ENCODE measurements at places on chromosomes 2 and 18.

DNA sequence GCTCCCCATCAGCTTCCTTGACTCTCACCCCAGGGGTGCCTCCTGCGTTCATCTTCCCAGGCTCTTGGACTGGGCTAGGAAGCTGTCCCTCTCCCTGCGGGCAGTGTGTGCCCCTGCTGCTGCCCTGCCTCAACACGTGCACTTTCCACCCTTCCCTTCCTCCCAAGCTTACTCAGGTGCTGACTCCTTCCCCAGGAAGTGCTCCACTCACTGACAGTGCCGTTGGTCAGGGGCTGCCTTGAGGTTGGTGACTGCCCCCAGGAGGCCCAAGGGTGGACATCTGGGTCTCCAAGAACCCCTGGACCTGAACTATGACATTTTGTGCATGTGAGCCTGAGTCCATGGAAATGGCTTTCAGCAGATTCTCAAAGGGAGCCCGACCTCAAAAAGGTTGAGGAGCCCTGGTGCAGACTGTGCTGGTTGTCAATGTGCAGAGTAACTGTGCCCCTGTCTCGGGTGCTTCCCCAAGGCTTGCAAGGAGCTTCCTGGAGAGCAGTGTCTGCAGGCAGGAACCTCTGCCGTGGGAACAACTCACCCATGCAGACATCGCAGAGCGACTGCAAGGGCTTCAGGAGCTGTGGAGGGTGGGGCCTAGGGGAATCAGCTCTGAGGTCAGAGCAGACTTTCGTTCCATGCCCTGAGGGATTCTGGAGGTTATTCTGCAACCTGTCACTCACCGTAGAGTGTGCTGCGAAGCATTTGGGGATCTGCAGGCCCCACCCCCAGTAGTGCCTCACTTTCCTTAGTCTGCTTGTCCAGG lies 116.5 kb upstream of the MCFD2 start:
- no peak for DNase-seq

- DNase-seq, result no peak
Observed at GRCh38 chr2:174597345-174598047, at the start of gene WIPF1. WIPF1 (minus strand) TSS chr2:174597804; CDS start chr2:174585573, 12,231 bp downstream.

- DNase-seq, result no peak
Observed at GRCh38 chr2:154244932-154245331, 373.2 kb downstream of the GALNT13 start.

GRCh38 chr18:2316751-2317696 lies 254.3 kb downstream of the METTL4 start:
- no peak for DNase-seq

- DNase-seq, result no peak
Observed at GRCh38 chr2:221203856-221204255, 368.2 kb downstream of the EPHA4 start.

DNA sequence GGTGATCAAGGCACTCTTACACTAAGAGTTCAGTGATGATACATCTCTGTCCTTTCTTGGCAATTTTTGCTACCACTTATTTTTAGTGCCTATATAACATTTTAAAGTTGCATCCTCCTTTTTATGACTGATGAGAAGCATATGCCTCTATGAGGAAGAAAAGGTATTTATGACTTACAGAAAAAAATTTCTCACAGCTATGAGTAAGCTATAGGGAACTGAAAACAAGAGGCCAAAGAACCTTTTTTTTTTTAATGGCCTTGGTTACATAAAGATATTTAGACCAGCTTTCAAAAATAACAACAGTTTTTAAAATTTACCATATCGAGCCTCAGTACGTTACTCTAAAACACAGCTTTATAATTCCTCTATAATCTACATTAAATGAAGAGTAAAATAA lies 21.3 kb downstream of the MBD5 start:
- no peak for DNase-seq

DNA sequence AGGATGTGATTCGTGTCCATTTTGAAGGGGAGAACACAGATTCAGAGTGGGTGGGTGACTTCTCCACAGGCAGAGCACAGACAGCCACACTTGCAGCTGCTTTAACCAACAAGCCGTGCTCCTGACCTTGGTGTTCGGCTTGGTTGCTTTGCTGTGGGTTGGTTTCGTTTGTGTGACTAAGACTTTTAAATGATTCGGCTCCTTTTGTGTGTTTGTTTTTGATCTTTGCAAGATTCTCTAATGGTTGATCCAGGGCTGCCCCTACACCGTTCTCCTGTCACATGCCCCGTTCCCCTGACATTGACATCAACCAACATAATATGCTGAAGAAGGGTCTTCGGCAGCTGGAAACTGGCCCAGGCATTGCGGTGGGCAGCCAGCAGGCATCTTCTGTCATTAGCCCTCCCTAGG lies 95.9 kb upstream of the MBOAT2 start:
- no peak for DNase-seq

- DNase-seq, result no peak
Observed at GRCh38 chr2:23566241-23567142, 181.5 kb downstream of the KLHL29 start.

DNA sequence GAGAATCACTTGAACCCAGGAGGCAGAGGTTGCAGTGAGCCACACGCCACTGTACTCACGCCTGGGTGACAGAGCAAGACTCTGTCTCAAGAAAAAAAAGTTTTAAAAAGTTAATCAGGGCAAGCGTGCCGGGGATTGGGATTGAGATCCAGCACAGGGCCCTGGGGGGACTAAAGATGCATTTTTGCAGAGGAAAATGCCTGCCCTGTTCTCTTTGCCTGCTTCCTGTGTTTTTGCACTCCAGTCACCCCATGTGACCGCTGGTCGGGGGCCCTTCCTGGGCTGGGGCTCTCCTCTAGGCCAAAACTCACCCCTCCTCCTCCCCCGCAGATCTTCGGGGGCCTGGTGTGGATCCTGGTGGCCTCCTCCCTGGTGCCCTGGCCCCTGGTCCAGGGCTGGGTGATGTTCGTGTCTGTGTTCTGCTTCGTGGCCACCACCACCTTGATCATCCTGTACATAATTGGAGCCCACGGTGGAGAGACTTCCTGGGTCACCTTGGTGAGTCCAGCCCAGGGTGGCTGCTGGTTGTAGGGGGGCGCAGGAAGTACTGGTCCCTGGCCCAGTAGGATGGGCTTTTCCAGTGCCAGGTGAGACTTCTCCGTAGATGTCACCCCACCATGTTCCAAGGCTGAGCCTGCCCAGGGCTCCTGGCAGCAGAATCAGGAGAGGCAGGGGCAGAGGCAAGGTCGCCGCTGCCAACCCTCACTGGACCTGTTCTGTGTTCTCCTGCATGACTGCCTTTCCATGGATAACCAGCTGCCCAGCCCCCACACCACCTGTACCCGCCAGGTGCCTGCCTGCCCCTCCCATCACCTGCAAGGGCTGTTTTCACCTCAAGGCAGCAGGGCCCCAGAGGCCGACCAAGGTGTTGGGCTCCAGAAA lies 22.4 kb downstream of the MAL start:
- DNase-seq, result no peak

DNA sequence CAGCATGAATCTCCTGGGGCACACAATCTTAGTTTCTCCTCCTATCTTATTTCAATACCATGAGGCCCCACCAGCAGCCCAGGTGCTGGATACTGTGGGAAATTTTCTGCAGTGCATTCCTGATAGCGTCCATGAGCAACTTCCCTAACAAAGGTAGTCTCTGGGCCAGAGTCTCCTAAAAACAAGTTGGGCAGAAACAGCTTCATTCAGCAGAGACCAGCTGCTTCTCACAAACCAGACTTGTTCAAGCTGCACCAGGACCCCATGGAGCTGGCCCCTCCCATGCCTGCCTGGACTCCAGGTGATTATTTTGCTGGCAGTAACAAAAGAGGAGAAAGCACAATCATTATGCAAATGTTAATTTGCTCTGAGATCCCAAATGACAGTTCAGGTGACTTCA lies 31.4 kb downstream of the MYO5B start:
- no peak for DNase-seq

DNA sequence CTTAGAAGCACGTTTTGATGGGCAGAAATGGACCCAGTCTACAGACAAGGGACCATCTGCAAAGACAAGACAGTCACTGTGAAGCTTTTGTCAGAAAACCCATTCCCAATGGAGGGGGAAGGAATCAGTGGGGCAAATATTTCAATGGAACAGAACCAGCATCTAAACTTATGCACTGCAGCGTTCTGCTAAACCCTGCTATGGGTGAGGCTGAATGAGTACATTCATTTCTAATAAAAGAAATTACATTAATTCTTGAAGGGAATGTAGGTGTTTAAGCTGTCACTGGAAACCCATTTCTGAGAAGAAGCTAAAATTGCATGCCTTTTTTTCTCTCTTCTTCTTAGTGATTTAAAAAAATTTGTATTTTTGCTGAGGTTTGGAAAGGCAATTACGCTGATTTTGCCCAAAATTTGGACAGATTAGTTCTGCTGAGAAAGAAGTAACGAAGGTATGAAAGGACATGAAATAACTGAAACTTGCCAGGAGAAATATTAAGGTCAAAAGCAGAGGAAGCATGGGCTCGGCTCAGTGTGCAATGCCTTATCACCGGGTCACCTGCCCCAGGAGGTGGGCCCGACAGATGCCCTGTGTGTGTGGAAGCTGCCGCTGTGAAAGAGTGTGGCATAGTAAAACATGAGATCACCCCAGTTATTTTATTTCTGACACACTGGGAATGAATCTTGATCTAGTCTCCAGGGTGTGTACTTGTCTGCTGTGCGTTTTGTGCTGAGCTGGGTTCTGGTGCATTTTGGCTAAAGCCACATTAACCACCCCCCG lies 24.2 kb downstream of the SH3RF3 start:
- DNase-seq, result no peak

DNA sequence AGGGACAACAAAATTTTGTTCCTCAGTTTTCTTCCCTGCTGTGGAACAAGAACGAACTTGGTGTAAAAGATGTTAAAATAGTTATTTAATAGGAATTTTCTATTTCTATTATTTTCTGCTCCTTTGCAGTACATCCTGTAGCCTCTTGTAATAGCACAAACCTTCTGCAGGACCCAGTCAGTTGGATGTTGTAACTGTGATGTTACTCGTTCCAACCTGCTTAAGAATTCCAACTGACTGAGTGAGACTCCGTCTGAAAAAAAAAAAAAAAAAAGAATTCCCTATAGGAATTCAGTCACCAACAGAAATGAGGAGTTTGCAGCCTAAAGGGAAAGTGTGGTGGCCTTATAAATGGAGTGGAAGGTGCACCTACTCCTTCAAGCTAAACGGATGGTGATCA lies 46.4 kb upstream of the CDH20 start:
- DNase-seq, result no peak

- DNase-seq, result no peak
Observed at GRCh38 chr2:105924932-105925331, 180.2 kb downstream of the NCK2 start.

- no peak for DNase-seq
Observed at GRCh38 chr2:64679673-64680425, 26.1 kb upstream of the SERTAD2 start.

GRCh38 chr2:74457129-74457548 lies 1.1 kb upstream of the WBP1 start:
- DNase-seq, result no peak

- DNase-seq, result no peak
Observed at GRCh38 chr2:43340945-43341356, 114.5 kb upstream of the ZFP36L2 start.

- DNase-seq, result no peak
Observed at GRCh38 chr2:174337337-174338146, 2.8 kb downstream of the SP9 start.

- DNase-seq, result no peak
Observed at GRCh38 chr2:102278720-102279390, 32.5 kb upstream of the IL1RL1 start.

GRCh38 chr2:37571587-37572136 lies 99.8 kb downstream of the CDC42EP3 start:
- DNase-seq, result no peak
